ENCODE measurements at places on chromosomes 7 and 10. TPM values are rescaled to one million over a fixed set of nuclear protein-coding genes. Genes with fewer than 3 reads are reported as not detected.
A peak's percentile ranks its signal among the peaks of the same experiment; 100 is the strongest.

GRCh38 chr7:2180081-2180480 is 52.7 kb downstream of the MAD1L1 start:
- no peak overlapping the region for H3K27ac ChIP-seq
- H3K36me3 ChIP-seq = no peaks in the 10 kb centered on the region
- DNase-seq = no peak
- H3K4me1 ChIP-seq = no peaks in the 10 kb centered on the region

- no peaks in the 10 kb centered on the region for H3K36me3 ChIP-seq
- no peak overlapping the region for H3K4me3 ChIP-seq
- H3K27me3 ChIP-seq = no peaks in the 10 kb centered on the region
- peak; percentile 37 for DNase-seq
- peaks cover 7% of the 10 kb centered on the region for H3K4me1 ChIP-seq
- H3K27ac ChIP-seq = no peak overlapping the region
These were observed 23.2 kb downstream of the POR start for GRCh38 chr7:75937958-75938786.

The BMPR1A gene
- polyA plus RNA-seq = 19.0 TPM

The ZNF488 gene
- polyA plus RNA-seq = 0.42 TPM

DNA sequence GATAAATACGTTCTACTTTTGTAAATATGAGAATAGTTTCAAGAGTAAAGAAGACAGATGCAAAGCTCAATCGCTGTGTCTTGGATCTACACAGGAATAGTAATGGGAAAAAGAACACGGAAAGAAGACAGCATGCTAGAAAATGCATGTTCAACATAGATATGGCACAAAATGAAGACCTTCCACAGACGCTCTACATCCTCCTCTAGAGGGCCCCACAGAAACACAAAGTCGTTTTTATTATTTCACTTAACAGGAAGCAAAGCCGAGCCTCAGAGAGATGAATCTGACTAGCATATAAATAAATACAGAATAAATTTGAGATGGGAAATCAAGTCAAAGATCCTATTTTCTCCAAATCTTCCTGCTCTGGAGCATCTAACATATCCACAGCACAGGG is 292.6 kb downstream of the PARD3 start:
- H3K27me3 ChIP-seq = no peaks in the 10 kb centered on the region
- H3K27ac ChIP-seq = no peak overlapping the region
- H3K36me3 ChIP-seq = no peaks in the 10 kb centered on the region
- no peak overlapping the region for H3K4me3 ChIP-seq
- DNase-seq = no peak

DNA sequence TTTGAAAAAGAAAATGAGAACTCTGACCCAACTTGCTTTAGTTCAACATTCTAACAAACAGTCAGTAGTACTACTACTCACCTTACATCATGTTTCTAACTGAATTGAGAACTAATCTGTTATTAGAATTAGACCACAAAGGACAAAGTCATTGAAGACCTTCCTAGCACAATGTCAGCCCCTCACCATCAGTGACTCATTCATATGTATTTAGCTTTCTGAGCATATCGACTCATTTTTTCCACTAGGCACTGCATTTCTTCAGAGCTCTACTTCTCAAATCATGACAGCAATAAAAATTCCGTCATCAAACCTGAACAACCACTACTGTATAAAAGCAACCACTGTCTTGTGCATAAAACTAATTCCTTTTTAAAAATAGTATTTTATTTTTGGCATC is 4.4 kb upstream of the LRRN3 start:
- peaks cover 2% of the 10 kb centered on the region for H3K4me1 ChIP-seq
- no peak overlapping the region for H3K27ac ChIP-seq
- no peak for DNase-seq
- no peaks in the 10 kb centered on the region for H3K27me3 ChIP-seq
- no peaks in the 10 kb centered on the region for H3K36me3 ChIP-seq
- H3K4me3 ChIP-seq = no peak overlapping the region

The ZMIZ2 gene
- polyA plus RNA-seq = 12.7 TPM

The WDFY4 gene
- 0.54 TPM for polyA plus RNA-seq

DNA sequence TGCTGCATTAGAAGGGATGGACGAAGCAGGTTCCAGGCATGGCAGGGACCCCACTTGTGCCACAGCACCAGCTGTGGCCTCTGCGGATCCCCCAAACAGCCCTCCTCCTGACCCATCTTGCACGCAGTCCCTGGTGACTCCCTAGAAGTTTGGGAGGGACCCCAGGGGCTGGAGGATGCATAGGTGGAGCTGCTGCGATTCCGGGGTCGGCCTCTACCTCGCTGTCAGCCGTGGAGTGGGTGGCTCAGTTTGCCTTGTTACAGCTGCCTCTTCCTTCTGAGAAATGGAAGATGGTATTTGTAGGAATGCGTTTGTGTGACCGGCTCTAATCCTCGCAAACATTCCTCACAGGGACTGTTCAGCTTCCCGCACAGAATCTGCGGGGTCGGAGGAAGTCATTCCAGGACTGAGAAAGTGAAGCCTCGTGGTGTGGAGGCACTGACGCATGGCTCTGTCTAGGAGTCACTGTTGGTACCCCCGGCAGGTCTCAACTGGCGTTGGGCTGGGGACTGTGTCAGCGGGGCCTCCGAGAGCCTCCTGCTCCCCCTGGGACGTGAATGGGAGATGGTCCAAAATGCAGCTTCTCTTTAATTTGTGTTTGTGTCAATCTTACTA is 17.5 kb downstream of the PWWP2B start:
- H3K36me3 ChIP-seq = no peaks in the 10 kb centered on the region
- peaks cover 23% of the 10 kb centered on the region for H3K4me1 ChIP-seq
- H3K27me3 ChIP-seq = no peaks in the 10 kb centered on the region
- no peak for DNase-seq

- no peaks in the 10 kb centered on the region for H3K36me3 ChIP-seq
- no peaks in the 10 kb centered on the region for H3K4me1 ChIP-seq
- no peak overlapping the region for H3K27ac ChIP-seq
- no peak overlapping the region for H3K4me3 ChIP-seq
- H3K27me3 ChIP-seq = no peaks in the 10 kb centered on the region
These were observed 14.8 kb downstream of the SLC26A3 start for GRCh38 chr7:107788216-107788615.

DNA sequence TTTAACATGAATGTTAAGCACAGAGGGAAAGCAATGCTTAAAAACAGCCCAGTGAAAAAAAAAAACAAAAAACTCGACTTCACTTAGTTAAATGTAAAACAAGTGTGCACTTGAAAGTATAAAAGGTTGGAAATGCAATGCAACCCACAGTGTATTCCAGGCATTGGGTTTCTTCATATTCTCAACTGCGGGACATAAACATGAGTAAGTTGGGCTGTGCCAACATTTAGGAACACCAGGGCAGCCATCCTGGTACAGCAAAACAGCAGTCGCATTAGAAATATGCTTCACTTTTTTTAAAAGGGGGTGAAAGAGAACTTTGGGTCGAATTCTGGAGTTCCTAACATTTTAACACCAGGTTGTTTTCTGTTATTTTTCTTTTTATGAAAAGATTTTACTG is 937 bp downstream of the STEAP1 start:
- no peak for DNase-seq
- H3K4me3 ChIP-seq = no peak overlapping the region
- H3K27ac ChIP-seq = no peak overlapping the region
- no peaks in the 10 kb centered on the region for H3K27me3 ChIP-seq
- H3K4me1 ChIP-seq = no peaks in the 10 kb centered on the region

DNA sequence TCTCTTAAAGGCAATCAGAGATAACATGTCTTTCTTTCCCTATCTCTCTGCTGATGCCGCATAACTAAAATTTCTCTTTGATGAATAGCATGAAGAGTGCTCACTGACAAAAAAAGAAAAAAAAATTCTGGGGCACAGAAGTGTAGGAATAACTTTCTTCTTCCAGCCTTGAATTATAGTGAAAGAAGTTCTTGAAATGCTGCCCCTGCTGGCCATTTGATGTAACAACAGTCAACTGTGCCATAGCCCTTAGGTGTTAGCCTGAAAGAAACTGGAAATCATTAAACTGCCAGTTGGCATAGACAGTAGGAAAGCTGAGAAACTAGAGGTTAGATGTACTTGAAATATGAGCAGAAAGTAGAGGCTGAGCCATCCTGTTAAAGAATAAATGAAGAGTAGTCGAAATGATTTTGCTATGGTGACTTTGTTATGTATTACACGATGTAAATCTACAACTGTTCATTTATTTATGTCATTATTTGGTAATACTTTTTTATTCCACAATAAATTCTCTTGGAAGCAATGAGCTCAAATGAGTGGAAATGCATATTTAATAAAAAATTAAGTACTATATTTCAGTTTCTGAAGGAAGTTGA is 48.3 kb upstream of the FAM171A1 start:
- H3K4me3 ChIP-seq = no peak overlapping the region
- H3K4me1 ChIP-seq = no peaks in the 10 kb centered on the region
- no peak overlapping the region for H3K27ac ChIP-seq
- DNase-seq = no peak

The MRPS33 gene
- 82.1 TPM for polyA plus RNA-seq

- no peak overlapping the region for H3K4me3 ChIP-seq
- no peak overlapping the region for H3K27ac ChIP-seq
These were observed 122.8 kb upstream of the GDF10 start for GRCh38 chr10:47176903-47177868.

DNA sequence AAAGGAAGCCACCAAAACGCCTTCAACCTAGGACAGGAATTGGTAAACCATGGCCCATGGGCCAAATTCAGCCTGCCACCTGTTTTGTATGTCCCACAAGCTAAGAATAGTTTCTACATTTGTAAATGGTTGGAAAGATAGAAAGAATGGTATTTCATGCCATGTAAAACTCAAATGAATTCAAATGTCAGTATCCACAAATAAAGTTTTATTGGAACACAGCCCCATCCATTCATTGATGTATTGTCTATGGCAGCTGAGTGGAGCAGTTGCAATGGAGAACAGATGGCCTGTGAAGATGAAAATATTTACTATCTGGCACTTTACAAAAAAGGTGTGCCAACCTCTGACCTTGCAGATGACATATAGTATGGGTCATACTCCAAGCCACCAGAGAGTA is 236.9 kb downstream of the CREB5 start:
- H3K4me1 ChIP-seq = no peaks in the 10 kb centered on the region
- no peaks in the 10 kb centered on the region for H3K36me3 ChIP-seq
- no peak overlapping the region for H3K27ac ChIP-seq
- H3K4me3 ChIP-seq = no peak overlapping the region
- DNase-seq = no peak

Data from ovary (tissue), 10 donors.